Activated CD8-positive, alpha-beta T cell treated with anti-CD3 and anti-CD28 coated beads, Interleukin-2, amount 10 ng/mL, durations not matched to agents 7 days and 5 days (primary cell): ENCODE measurements at places on chromosomes 4 and X. TPM values are rescaled to one million over a fixed set of nuclear protein-coding genes. Genes with fewer than 3 reads are reported as not detected.

DNA sequence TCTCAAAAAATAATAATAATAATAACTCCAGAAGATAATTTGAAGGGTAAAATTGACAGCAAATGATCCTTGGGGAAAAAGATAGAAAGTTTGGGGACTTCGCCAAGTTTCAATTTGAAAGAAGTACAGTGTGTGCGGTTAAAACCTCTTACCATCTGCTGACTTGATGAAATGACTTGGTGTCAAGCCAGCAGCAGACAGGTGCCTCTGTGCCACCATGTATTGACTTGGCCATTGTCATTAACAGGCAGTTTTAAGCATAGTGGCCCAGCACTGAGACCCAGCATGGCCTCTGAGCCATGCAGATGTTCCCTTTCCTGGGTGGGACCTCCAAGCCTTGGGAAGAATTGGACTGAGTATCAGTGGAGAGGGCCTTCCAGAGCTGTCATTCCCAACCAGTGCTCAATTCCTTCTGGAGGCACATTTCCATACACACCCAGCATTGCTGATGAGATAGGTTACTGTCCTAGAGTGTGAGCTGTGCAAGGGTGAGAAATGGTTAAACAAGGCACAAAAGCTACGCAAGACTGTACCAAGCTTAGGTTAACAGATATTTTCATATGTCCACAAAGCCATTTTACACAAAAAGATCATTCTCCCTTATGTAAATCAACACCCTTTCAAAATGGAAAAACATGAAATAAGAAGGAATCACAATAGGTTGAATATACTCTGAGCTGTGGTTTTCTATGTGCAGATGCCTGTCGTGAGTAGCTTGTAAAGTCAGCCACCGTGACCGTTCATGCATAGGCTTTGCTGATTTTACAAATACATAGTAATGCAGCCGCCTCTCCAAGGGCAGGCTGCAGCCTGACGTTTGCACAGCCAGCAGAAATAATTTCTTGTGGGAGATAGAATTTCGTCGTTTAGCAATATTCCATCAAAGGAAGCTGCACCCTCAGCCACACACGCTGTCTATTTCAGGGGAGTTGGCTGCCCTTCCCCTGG lies 59.4 kb upstream of the FBXW7 start:
- no peak for DNase-seq
- H3K4me1 ChIP-seq: peaks cover 9% of the 10 kb centered on the region
- H3K27ac ChIP-seq: no peak overlapping the region
- no peak overlapping the region for H3K4me3 ChIP-seq
- H3K27me3 ChIP-seq: peaks cover 19% of the 10 kb centered on the region
- H3K36me3 ChIP-seq: no peaks in the 10 kb centered on the region

Gene VSIG1
- total RNA-seq: 0.53 TPM

GRCh38 chr4:85489273-85489981 lies 14.5 kb downstream of the ARHGAP24 start:
- H3K4me1 ChIP-seq: no peaks in the 10 kb centered on the region
- no peaks in the 10 kb centered on the region for H3K27me3 ChIP-seq
- DNase-seq: no peak
- H3K27ac ChIP-seq: no peak overlapping the region

DNA sequence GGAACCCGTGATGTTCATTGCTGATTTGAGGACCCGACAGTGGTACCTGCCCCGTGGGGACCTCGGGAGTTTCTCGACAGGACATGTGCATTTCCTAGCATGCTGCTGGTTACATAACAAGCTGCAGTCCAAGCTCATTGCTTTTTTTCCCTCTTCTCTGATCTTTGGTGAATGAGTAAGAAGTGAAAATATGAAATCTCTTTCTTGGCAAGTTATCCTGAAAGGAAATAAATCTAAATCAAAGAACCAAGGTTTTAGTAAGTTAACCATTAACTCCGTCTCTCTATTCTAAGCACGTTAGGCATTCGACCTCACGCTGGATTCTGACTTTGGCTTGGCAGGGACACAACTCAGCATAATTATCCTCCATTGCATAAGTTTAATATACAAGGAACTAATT lies 86.6 kb downstream of the STK32B start:
- no peaks in the 10 kb centered on the region for H3K27me3 ChIP-seq
- H3K4me1 ChIP-seq: no peaks in the 10 kb centered on the region
- H3K36me3 ChIP-seq: no peaks in the 10 kb centered on the region
- H3K4me3 ChIP-seq: no peak overlapping the region
- no peak overlapping the region for H3K27ac ChIP-seq

Gene COX7B2
- not detected for total RNA-seq

DNA sequence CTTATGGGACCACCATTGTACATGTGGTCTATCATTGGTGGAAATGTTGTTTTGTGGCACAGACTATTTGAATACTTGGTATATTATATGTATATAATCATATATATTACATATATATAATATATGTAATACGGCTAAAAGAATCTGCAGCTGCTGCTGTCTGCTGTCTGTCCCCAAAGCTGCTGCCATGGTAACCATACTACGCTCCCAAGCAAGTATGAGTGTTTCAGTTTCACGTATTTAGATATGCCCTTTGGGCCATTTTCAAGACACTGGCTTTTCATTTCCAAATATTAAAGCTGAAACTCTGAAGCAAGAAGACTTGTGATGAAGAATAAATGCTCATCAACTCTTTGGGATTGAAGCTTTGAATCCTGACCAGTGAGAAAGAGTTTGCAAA lies 42.0 kb upstream of the ARSJ start:
- H3K4me3 ChIP-seq: no peak overlapping the region
- DNase-seq: no peak
- no peaks in the 10 kb centered on the region for H3K4me1 ChIP-seq

Gene FAM47E
- total RNA-seq: not detected
